Smooth muscle cell of bladder (primary cell): ENCODE measurements at places on chromosomes 7 and 10. TPM values are rescaled to one million over a fixed set of nuclear protein-coding genes. Genes with fewer than 3 reads are reported as not detected.

Gene SPDYE5
- total RNA-seq = not detected in 2 replicates

Gene PROSER2
- total RNA-seq = 1.0 and 1.1 TPM in 2 replicates

Gene PLXDC2
- 20.9 and 33.3 TPM in 2 replicates for total RNA-seq

Gene TMEM270
- total RNA-seq = not detected in 2 replicates

Gene FEZF1
- total RNA-seq = not detected in 2 replicates

Gene DDC
- not detected in 2 replicates for total RNA-seq

Gene ADCYAP1R1
- under 0.01 TPM in 1 of 2 replicates, not detected in the other for total RNA-seq
